ENCODE measurements at places on chromosomes 3 and 15. TPM values are rescaled to one million over a fixed set of nuclear protein-coding genes. Genes with fewer than 3 reads are reported as not detected.

USP4 gene
- polyA plus RNA-seq: 66.5 TPM

DNA sequence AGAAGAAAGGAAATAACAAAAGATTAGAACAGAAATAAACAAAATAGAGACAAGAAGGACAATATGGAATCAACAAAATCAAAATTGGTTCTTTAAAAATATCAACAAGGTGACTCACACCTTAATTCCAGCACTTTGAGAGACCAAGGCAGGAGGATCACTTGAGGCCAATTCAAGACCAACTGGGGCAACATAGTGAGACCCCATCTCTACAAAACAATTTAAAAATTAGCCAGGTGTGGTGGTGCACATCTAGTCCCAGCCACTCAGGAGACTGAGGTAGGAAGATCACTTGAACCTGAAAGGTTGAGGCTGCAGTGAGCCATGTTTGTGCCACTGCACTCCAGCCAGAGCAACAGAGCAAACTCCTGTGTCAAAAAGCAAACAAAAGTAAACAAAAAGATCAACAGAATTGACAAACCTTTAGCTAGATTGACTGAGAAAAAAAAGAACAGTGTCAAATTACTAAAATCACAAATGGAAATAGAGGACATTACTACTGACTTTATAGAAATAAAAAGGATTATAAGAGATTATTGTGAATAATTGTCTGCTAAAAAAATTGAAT, 190.7 kb upstream of the CGNL1 start:
- DNase-seq: no peak

MFAP1 gene
- polyA plus RNA-seq: 73.7 TPM

ENTPD3 gene
- 2.1 TPM for polyA plus RNA-seq

ARGFX gene
- polyA plus RNA-seq: not detected

PYDC2 gene
- not detected for polyA plus RNA-seq

GRCh38 chr15:72358650-72359171, 17.1 kb downstream of the HEXA start:
- DNase-seq: no peak

DNA sequence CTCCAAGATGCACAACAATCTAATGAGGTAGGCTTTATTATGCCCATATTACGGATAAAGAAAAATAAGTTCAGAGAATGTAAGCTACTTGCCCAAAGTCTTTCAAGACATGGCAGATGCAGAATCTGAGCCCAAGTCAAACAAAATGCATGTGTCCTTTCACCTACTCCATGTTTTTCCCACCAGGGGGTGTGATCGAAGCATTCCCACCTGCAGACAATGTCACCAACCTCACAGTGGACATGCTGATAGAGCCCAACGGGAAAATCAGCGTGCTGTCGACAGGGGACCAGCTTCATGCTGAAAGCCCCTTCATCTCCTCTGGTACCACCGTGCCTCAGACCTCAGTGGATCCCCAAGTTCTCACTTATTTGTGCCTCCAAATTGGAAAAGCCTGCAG, 99.8 kb upstream of the C15orf61 start:
- DNase-seq: no peak

CFAP161 gene
- polyA plus RNA-seq: 0.32 TPM

DNA sequence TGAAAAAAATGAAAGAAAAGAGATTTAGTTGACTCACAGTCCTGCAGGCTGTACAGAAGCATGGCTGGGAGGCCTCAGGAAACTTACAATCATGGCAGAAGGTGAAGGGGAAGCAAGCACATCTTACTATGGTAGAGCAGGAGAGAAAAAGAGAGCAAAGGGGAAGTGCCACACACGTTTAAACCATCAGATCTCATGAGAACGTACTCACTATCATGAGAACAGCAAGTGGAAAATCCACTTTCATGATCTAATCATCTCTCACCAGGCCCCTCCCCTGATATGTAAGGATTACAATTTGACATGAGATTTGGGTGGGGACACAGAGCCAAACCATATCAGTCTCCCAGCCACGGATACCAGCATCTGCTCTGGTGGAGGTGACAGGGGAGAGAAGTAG, 50.8 kb upstream of the CPOX start:
- no peak for DNase-seq

DNA sequence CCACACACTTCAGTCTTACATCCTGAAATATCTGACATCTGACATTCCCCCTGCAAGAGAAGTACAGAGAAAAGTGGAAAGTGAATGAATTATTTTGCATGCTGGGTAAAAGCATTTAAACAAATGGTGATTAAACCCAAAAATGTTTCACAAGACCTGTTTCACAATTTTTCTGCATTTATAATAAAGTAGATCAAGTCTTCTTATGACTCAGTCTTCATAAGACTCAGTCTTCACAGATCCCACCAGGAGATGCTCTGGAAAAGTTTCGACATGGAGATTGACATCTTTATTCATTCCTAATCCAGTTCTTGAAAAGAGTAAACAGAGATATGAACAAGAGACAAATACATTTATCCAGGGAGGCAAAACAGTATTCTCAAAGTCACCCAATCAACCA, 13.2 kb upstream of the EDC3 start:
- no peak for DNase-seq

FBLN2 gene
- polyA plus RNA-seq: 20.0 TPM

NEK10 gene
- polyA plus RNA-seq: 2.0 TPM

CLDN16 gene
- polyA plus RNA-seq: 35.9 TPM

CCDC33 gene
- 10.7 TPM for polyA plus RNA-seq

FBXW12 gene
- 0.50 TPM for polyA plus RNA-seq

EXD1 gene
- polyA plus RNA-seq: not detected

All from renal cortex interstitium (tissue), 15 donors.